ENCODE measurements at places on chromosomes 4 and X.

GRCh38 chr4:78174891-78175290 lies 117.8 kb downstream of the FRAS1 start:
- no peak for DNase-seq

GRCh38 chr4:185838104-185838452 lies 26.1 kb upstream of the SORBS2 start:
- no peak for DNase-seq

GRCh38 chr4:3473181-3473950 lies 10.3 kb downstream of the DOK7 start:
- DNase-seq: no peak

DNA sequence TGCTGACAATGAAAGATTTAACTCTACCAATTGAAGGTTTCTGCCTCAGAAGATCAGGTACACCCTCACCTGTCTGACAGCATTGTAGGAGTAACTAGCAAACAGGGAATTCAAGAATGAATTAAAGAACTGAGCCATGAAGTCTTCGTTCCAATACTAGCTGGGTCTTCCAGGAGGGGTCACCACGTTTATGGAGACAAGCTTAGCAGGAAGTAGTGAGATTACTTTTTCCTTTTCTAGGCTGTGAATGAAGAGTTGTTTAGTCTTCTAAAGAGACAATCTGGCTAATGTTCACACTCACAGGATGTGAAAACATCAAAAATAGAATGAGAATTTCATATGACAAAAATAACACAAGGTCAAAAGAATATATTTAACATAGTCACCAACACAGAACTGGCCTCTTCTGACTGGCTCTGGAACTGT lies 54.9 kb downstream of the REELD1 start:
- no peak for DNase-seq

GRCh38 chr4:155692361-155692760 lies 25.7 kb downstream of the GUCY1A1 start:
- no peak for DNase-seq
